ENCODE measurements at places on chromosomes 2 and 18.

- no peak for DNase-seq
Observed at GRCh38 chr2:28438532-28439063, 45.9 kb downstream of the FOSL2 start.

- DNase-seq: peak; percentile 96
Observed at GRCh38 chr18:9827793-9828505, 57.8 kb upstream of the TXNDC2 start.

GRCh38 chr2:215517391-215517790 lies 81.5 kb upstream of the FN1 start:
- DNase-seq: no peak

- no peak for DNase-seq
Observed at GRCh38 chr2:45014016-45014702, 4.9 kb upstream of the SIX2 start.

- DNase-seq: no peak
Observed at GRCh38 chr2:229033816-229034215, 237.3 kb downstream of the PID1 start.

GRCh38 chr2:241686324-241686649 lies 328 bp downstream of the DTYMK start:
- no peak for DNase-seq

DNA sequence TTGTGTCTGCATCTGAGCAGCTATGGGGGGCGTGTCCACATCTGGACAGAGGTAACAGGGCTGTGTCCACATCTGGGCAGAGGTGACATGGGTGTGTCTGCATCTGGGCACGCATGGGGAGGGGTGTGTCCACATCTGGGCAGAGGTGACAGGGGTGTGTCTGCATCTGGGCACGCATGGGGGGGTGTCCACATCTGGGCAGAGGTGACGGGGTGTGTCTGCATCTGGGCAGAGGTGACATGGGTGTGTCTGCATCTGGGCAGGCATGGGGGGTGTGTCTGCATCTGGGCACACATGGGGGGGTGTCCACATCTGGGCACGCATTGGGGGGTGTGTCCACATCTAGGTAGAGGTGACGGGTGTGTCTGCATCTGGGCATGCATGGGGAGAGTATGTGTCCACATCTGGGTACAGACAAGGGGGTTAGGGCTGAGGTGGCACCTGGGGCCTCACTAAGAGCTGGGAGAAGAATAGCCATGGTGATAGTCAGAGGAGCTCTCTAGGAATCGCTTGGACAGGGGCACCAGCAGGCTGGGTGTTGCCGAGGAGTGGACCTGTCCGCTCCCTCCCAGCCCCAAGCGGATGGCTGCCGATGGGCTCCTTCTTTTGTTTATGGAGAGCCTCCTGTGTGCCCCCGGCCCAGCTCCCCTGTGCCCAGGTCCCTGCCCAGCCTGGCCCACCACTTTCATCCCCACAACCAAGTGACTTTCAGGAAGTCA lies 177.8 kb downstream of the EIPR1 start:
- no peak for DNase-seq

- no peak for DNase-seq
Observed at GRCh38 chr2:174076040-174076439, 110.9 kb upstream of the SP3 start.

GRCh38 chr18:55688030-55688429 lies 100.0 kb upstream of the TCF4 start:
- DNase-seq: no peak

DNA sequence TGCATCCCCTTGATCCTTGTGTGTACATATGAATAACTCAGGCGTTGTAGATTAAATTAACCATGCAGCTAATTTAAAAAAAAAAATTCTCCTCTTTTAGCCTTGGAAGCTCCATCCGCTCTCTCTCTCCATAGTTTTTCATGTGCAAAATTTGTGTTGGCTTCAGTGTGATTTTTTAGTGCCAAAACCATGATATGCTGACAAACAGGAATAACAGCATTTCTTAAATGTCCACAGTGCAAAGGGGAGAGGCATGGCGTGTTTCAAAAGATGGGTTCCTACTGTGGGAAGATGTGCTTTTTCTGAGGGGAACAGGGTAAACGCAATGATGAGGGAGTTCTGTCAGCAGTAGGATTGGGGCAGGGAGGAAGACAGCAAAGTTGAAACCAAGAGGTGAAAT lies 247.0 kb downstream of the ICOS start:
- no peak for DNase-seq

- no peak for DNase-seq
Observed at GRCh38 chr2:118255301-118255700, 167.0 kb downstream of the INSIG2 start.

- no peak for DNase-seq
Observed at GRCh38 chr2:46012618-46013240, 284.5 kb upstream of the EPAS1 start.

GRCh38 chr2:238106698-238107524 lies 6.8 kb downstream of the ESPNL start:
- no peak for DNase-seq

GRCh38 chr2:7661502-7661901 lies 744.3 kb downstream of the RNF144A start:
- no peak for DNase-seq

- no peak for DNase-seq
Observed at GRCh38 chr2:101241158-101241557, 11.5 kb upstream of the CNOT11 start.

GRCh38 chr2:147425437-147426029 lies 419.3 kb upstream of the ACVR2A start:
- DNase-seq: no peak

- DNase-seq: no peak
Observed at GRCh38 chr2:128475427-128476211, 157.0 kb upstream of the HS6ST1 start.

DNA sequence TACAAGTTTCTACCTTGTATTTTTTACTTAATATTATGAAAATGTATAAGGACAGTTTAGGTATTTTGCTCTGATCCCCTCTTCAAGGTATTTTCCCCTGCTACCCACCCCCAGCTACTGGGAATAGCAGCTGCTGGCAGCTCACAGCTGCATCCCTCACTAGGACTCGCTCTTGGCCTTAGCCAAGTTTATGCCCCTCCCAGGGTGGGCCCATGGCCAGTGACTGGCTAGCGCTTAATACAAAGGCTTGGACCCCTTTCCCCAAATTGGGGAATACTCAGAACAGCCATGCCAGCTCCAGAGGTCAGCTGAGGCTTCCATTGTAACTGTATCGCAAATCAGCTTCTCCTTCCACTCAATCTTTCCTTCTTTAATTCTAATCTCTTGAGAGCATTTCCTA lies 131.3 kb downstream of the GFPT1 start:
- DNase-seq: no peak

- DNase-seq: no peak
Observed at GRCh38 chr2:234580686-234581085, 83.8 kb upstream of the ARL4C start.

DNA sequence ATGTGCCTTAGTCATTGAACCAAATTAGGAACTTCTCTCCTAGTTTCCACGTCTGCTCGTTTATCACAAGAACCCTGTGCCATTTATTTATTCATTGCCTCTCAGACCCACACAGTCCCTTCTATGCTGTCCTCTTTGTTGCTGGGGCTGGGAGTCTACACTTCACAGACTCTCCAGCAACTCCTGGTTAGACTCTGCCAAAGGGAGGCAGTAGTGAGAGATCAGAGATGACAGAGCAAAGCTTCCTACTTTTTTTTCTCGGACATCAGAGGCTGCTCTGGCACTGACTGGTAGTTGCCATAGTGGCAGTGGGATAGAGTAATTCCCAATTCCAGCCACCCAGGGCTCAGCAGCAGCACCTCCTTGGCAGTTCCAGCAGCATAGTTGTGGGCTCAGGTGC lies 277.5 kb downstream of the BCL11A start:
- no peak for DNase-seq

DNA sequence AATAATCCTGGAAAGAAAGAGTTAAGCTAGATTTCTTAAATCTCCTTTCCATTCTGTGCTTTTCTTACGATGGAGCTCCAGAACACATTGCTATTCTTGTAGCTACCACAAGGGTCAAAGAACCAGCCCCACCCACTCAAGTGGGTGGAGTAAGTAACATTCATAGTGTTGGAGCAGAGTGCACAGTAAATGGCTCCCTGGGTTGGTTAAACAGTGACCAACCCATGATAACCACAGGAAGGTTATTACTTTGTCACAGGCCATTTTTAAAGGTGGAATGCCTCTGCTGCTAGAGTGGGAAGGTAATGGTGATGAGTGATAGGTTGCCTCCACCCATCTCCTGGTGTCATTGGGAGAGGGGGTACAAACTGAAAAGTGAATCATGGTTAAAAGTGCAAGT lies 13.9 kb downstream of the ARPC2 start:
- no peak for DNase-seq

- no peak for DNase-seq
Observed at GRCh38 chr2:108034843-108035242, 48.5 kb downstream of the SLC5A7 start.

GRCh38 chr18:32769071-32769585 lies 3.7 kb downstream of the KLHL14 start:
- no peak for DNase-seq

DNA sequence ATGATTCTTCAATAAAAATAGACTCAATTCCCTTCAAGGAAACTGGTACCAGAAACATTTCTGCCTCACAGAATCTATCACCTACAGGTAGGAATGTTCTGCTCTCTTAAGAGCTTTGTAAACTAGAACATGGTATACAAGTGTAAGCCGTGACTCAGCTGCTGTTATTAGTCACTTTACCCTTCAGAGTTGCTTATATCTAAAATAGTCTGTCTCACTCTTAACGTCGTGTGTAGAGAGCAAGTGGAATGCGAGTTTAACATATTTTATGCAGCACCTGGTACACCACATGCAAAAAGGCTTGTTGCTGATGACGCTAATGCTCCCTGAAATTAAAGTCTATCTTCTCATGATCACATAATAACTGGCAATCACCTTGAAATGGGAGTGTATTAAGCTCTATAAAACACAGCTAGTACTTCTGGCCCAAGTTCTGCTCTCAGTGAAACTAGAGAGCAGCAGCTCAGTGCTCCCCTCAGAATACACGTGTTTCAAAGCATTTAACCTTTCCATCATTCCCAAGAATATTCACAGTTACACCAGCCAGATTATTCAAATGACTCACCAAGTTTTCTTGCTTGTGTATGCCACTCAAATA lies 420.0 kb downstream of the ZEB2 start:
- peak; percentile 53 for DNase-seq

DNA sequence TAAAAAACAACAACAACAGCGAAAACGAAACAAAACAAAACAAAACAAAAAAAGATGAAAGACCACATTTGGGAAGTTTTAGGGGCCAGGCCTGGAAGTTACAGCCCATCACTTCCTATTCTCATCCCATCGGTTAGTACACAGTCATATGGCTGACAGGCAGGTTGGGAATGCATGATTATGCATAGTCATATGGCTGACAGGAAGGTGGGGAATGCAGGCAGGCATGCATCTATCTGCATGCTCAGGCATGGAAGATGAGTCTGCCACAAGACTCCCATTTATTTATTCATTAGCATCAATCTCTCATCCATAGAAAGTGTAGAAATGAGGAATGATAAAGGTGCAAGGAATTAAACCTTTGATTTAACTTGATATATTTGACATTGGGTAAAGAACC lies 325.3 kb upstream of the MEX3C start:
- DNase-seq: no peak

GRCh38 chr2:159075727-159076126 lies 107.3 kb downstream of the TANC1 start:
- no peak for DNase-seq

- no peak for DNase-seq
Observed at GRCh38 chr2:207975921-207976320, 49.4 kb downstream of the PLEKHM3 start.

DNA sequence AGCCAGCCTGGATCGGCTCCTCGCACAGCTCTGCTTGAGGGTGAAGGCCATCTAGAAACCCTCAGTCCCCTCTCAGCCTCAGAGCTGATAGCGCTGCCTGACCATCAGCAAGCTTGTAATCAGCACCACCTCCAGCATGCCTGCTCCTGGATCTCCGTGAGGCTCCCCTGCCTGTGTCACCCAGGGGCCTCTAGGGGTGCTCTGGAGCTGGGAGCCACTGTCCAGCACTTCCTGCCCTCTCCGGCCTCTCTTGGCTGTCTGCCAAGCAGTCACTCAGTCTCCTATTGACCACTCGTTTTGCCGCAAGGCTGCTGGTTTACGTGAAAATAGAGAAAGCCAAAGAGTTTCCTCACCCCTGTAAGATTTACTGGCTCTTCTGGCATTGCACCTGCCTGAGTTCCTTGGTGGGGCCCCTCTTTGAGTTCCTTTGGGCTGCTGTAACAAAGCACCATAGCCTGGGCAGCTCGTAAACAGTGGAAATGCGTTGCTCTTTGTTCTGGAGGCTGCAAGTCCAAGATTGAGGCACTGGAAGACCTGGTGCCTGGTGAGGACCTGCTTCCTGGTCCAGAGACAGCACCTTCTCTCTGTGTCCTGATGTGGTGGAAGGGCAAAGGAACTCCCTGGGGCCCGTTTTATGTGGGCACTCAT lies 17.9 kb downstream of the CAPN10 start:
- no peak for DNase-seq

DNA sequence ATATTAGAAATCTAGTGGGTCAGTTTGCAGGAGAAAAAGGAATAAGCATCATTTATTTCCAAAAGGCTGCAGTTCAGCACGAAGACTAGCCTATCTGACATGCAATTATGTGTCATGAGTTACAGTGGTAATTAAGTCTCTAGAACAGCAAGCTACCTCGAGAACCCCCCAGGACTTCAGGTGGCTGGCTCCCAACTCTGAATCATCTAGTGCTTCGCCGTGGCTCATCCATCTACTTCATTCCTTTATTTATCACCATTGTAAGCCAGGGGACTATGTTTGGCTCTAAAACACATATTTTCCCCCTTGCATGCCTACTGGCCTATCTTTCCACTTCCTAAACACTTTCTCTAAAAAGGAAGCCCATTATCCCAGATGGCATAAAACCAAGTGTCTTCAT lies 121.6 kb downstream of the TXNL1 start:
- DNase-seq: peak; percentile 36

DNA sequence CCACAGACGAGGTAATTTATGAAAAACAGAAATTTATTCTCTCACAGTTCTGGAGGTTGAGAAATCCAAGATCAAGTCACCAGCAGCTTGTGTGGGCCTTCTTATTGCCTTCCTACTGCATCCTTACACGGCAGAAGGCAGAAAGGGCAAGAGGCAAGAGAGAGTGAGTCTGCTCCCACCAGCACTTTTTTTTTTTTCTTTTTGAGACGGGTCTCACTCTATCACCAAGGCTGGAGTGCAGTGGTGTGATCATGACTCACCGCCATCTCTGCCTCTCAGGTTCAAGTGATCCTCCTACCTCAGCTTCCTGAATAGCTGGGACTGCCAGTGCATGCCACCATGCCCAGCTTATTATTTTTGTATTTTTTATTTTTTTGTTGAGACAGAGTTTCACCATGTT lies 78.5 kb upstream of the HK2 start:
- DNase-seq: no peak

DNA sequence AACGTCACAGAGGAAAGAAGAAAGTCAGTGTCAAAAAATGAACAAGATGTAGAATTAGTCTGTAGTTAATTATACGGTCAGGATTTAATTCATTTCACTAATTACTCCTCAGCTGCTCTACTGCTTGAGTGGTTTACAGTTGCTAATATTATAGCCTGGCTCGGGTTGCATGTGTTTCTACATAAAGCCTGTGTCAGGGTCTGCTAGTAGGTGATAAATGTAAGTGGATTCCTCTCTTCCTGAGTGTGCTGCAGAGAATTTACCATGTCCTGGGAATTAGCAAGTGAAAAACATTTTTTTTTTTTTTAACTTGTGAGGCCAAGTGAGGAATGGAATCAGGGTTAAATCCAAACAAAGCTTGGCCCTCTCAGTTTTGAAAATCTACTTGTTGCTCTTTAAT lies 622.6 kb downstream of the EPHA4 start:
- no peak for DNase-seq

GRCh38 chr18:35745814-35746213 lies 164.3 kb downstream of the GALNT1 start:
- DNase-seq: no peak

- DNase-seq: no peak
Observed at GRCh38 chr18:68072744-68073143, 556.2 kb upstream of the DSEL start.
